ENCODE measurements at places on chromosomes 12 and 14.

GRCh38 chr12:99767809-99768208 is 120.3 kb downstream of the GARIN6 start:
- no peak for DNase-seq

DNA sequence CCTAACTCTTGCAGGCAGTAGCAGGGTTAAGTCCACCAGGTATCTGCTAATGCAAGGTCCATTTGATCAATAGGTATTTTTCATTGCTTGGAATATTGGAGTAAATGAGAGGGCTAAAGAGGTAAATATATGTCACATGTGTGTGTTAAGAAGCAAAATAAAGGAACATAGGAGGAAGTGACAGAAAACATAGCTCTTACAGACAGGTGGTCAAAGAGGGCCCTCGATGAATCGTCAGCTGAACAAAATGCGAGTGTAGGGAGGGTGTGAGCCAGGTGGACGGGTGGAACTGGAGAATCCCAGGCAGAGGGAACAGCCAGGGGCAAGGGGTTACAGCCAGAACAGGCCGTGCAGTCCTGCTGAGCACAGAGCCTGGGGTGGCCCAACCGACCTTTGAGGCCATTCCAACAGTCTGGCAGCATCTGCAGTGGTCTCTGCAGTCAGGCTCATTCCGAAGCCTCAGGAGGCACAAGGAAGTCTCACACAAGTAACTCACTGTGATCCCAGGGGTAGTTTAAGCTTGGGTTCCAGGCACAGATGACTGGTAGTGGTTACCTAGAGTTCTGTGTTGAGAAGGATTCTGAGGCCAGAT is 43.2 kb downstream of the CCDC88C start:
- no peak for DNase-seq

DNA sequence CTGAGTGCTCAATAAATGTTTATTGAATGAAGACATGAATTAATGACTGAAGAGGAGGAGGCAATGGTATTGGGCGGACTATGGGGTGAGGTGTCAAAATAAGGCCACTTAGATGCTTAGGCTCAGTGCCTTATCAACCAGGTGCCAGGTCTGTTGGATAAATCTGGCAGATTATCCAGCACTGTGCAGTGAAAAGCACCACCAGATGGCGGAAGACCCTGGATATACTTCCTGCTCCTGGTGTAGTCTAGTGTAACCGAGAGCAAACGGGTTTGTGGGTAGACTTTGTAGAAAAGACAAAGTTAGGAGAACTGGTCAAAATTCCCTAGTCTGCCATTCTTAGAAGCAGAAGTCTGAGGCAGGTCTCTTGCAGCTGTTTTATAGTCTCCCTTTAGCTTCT is 306.3 kb downstream of the ATP23 start:
- DNase-seq: no peak

DNA sequence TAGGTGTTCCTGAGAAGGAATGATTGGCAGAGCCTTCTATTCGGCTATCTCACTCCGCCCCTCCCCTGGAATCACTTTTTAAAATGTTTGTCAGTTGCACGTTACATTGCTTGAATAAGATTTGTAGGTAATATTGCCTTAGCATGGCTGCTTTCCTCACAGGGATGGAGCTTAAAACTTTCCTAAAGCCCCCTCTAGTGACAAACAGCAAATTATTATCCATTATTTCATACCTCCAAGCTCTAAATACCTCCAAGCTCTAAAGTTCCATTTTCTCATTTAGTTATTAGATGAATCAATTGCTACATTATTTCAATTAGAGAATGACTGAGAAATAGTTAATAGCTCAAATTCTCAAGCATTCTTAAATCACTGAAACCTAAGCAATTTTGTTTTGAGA is 5.1 kb upstream of the SPATA7 start:
- no peak for DNase-seq

- no peak for DNase-seq
Measured at GRCh38 chr12:98110536-98110935, 404.9 kb upstream of the TMPO start.

GRCh38 chr12:119417440-119417839 is 82.9 kb downstream of the CCDC60 start:
- no peak for DNase-seq

- no peak for DNase-seq
Measured at GRCh38 chr14:75967866-75968265, 13.9 kb downstream of the TGFB3 start.

GRCh38 chr12:26807292-26807691 is 25.7 kb downstream of the ITPR2 start:
- no peak for DNase-seq

DNA sequence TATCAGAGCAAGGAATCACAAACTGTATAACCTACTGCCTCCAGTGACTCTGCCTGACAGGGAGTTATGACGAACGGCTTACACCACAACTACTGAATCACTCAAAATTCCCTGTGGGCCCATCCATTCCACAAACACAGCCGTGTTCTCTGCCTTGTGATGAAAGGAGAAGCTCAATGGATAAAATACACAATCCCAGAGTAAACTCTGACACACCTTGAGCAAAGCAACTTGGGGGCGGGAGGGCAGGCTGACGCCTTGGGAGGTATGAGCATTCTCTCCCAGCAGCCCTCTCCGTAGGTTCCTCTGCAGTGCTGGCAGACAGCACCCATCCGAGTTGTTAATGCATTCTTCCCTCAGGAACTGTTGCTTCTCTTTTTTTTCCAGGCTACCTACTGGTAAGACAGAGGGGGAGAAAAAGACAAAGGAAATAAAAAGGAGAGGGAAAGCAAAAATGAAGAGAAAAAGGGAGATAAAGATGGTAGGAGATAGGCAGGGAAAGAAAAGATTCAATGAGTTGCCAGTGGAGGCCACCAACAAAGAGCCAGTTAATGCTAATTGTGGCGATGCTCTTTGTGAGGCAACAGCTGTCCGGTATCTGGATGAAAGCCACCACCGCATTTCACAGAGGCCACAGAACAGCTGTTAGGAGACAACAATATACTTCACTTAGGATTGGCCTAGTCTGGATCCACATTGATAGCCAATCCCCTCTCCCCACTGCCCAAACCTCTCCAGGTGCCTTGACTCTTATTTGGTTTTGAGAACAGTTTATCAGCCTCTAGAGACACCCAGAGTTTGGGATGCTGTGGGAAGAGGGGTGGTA is 4.7 kb upstream of the DIO2 start:
- DNase-seq: peak; percentile 60

DNA sequence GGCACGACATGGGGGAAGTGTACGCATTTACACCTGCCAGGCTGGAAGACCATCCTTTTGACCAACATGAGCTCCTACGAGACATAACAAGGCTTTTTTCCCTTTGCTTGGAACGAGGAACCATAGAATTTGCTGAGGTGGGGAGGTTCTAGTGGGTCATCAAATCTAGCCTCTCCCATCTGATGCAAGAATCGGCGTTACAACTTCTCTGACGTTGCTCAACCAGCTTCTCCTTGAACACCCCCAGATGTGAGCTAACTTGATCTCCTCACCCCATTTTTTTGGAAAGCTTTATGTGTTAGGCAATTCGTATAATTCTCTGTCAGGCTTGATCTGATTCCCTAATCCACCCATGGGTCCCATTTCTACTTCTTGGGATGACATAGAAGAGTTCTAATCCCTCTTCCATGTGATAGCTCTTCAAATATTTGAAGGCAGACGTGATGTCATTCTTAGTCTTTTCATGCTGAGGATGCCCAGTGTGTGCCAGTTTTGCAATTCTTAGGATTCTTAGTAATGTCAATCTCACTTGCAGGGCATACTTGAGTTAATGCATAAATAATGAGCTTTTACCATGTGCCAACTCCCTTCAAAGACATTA is 163.6 kb upstream of the PARP11 start:
- DNase-seq: no peak

DNA sequence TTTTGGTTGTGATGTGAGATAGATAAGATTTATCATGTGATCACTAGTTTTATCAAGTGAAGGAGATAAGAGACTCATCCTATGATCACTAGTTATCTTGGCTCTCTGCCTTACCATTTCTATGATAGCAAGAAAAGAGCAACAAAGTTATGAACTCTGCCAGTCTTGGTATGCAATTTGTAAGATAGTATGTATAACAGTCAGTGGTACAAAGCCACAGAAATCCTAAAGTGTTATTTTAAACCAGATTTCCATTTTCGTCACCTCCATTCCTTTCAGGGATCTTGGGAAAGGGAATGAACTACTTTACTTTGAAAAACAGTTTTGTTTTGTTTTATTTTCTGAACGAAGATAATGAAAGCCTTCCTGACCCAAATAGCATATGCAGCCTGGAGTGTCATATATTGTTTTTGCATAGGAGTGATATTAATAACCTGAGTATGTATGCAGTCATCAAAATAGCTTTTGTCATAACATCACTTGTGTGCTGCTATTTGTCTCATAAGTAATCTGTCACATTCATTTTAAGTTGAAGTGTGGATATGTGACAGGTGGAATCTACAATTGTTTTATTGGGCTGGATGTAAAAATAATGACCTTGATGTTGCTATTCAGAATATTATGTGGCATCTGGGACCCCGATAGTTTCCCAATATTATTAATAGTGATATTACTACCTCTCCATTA is 35.0 kb downstream of the FLRT2 start:
- no peak for DNase-seq

GRCh38 chr12:127546721-127547505 is 720.1 kb upstream of the TMEM132C start:
- DNase-seq: no peak

DNA sequence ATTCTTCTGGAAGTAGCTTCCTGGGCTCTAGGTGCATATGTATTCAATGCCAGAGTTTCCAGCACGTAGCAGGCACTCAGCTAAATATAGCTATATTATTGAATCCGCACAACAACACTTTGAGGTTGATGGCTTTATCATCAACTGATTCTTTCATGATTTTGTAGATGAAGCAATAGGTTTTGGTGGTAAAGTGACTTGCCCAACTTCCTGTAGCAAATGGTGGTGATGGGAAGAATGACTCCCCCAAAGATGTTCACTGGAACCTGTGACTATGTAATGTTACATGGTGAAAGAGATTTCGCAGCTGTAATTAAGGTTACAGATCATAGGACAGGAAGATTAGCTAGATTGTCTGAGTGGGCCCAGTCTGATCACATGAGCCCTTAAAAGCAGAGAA is 3.2 kb downstream of the TDRD9 start:
- no peak for DNase-seq

- no peak for DNase-seq
Measured at GRCh38 chr14:22802860-22803686, 12.2 kb downstream of the SLC7A7 start.

All from tibial nerve (tissue), 4 donors.